ENCODE measurements at places on chromosomes 2 and 18. TPM values are rescaled to one million over a fixed set of nuclear protein-coding genes. Genes with fewer than 3 reads are reported as not detected.

CNTNAP5 gene
- not detected for total RNA-seq

CKAP2L gene
- 11.8 TPM for total RNA-seq

MYOM1 gene
- 0.11 TPM for total RNA-seq

DBI gene
- total RNA-seq = 393 TPM

HOXD11 gene
- total RNA-seq = 8.2 TPM

SERPINB11 gene
- total RNA-seq = not detected

DUSP19 gene
- 0.41 TPM for total RNA-seq

DHRS9 gene
- total RNA-seq = 3.5 TPM

HNMT gene
- 0.28 TPM for total RNA-seq

IAH1 gene
- total RNA-seq = 99.8 TPM

AMER3 gene
- total RNA-seq = not detected

CCDC68 gene
- total RNA-seq = 5.8 TPM

ZNF397 gene
- 4.8 TPM for total RNA-seq

PLGLB1 gene
- 0.76 TPM for total RNA-seq

SLC19A3 gene
- total RNA-seq = 3.4 TPM

Data from A549 treated with DMSO at 1 μM for 4 hours (cell line).